ENCODE measurements at places on chromosomes 5 and 9.
A peak's percentile ranks its signal among the peaks of the same experiment; 100 is the strongest.

GRCh38 chr9:134536101-134536900 is 105.3 kb upstream of the COL5A1 start:
- DNase-seq: no peak

- peak; percentile 46 for DNase-seq
These were observed 933 bp downstream of the NEK6 start for GRCh38 chr9:124258607-124259157.

GRCh38 chr5:42566652-42567295 is 143.5 kb downstream of the GHR start:
- no peak for DNase-seq

- no peak for DNase-seq
These were observed 48.7 kb downstream of the RXRA start for GRCh38 chr9:134375011-134375390.

DNA sequence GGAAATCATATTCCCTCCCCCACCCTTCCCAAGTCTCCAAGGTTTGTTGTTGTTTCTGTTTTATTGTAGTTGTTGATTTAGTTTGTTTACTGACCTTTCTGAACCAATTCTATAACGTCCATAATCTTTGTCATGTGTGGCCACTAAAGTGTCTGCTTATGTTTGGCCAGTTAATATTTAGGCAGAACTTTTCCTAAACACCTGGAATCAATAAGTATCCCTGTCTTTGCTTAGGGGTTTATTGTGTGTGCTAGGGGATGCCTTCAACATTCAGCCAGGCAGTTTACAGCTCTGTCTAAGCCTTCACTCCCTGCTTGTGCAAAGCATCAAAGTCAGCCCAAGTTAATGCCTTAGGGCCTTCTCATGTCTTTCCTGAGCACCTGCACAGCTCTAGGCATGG is 16.9 kb upstream of the LECT2 start:
- DNase-seq: no peak

Measured in RKO (cell line).